ENCODE measurements at places on chromosomes 13 and 19.

- H3K4me1 ChIP-seq: peaks cover 8% of the 10 kb centered on the region
- DNase-seq: no peak
- H3K27me3 ChIP-seq: no peaks in the 10 kb centered on the region
- H3K36me3 ChIP-seq: peaks cover 18% of the 10 kb centered on the region
- no peak overlapping the region for H3K4me3 ChIP-seq
- H3K27ac ChIP-seq: no peak overlapping the region
Measured at GRCh38 chr19:4502282-4503131, 15.8 kb downstream of the PLIN4 start.

DNA sequence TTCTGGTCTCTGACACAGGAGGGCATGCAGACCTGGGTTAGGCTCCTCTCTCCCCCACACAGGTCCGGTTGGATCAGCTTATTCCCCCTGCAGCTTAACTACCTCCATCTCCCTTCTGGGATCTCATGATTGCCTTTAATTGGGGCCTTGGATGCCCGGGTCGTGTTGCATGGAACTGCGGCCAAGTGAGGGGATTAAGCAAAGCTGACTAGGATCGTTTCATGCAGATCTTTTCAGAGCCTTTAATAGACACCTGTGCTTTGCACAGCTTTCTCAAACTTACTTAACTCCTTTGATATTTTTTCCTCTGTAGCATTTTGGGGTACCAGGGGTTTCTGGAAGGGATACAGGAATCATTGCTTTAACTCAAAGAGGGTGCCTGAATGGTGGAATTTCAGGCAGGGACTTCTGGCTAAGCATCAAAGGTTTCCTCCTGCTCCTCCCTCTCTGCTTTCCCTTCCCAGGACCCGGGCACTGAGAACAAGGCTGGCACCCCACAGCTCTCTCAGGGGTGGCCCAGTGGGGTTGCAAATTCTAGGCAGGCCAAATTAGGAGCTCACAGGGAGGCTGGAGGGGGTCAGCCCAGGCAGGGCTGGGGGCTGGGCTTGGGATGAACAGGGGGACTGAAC lies 477 bp downstream of the NFILZ start:
- H3K27me3 ChIP-seq: no peaks in the 10 kb centered on the region
- DNase-seq: no peak
- H3K4me3 ChIP-seq: no peak overlapping the region

- peaks cover 5% of the 10 kb centered on the region for H3K36me3 ChIP-seq
- no peak overlapping the region for H3K4me3 ChIP-seq
- no peak for DNase-seq
- H3K4me1 ChIP-seq: peaks cover 27% of the 10 kb centered on the region
Measured at GRCh38 chr19:11383706-11384048, 437 bp downstream of the EPOR start.

- no peaks in the 10 kb centered on the region for H3K4me1 ChIP-seq
- no peaks in the 10 kb centered on the region for H3K36me3 ChIP-seq
- no peak overlapping the region for H3K4me3 ChIP-seq
- no peak for DNase-seq
- no peak overlapping the region for H3K27ac ChIP-seq
- H3K27me3 ChIP-seq: peaks cover under 1% of the 10 kb centered on the region
Measured at GRCh38 chr13:113119166-113119821, 3.3 kb upstream of the F10 start.

DNA sequence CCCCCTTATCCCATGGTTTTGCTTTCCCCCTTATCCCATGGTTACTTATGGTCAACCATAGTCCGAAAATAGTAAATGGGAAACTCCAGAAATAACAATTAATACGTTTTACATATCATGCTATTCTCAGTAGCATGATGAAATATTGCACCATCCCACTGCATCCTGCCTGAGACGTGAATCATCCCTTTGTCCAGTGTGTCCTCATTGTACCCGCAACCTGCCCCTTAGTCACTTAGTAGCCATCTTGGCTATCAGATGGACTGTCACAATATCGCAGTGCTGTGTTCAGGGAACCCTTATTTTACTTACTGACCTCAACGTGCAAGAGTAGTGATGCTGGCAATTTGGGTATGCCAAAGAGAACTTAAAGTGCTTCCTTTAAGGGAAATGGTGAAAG lies 10.5 kb upstream of the NBEA start:
- H3K36me3 ChIP-seq: no peaks in the 10 kb centered on the region
- H3K27ac ChIP-seq: no peak overlapping the region
- H3K27me3 ChIP-seq: peaks cover 2% of the 10 kb centered on the region
- no peak overlapping the region for H3K4me3 ChIP-seq
- no peaks in the 10 kb centered on the region for H3K4me1 ChIP-seq
- DNase-seq: no peak

DNA sequence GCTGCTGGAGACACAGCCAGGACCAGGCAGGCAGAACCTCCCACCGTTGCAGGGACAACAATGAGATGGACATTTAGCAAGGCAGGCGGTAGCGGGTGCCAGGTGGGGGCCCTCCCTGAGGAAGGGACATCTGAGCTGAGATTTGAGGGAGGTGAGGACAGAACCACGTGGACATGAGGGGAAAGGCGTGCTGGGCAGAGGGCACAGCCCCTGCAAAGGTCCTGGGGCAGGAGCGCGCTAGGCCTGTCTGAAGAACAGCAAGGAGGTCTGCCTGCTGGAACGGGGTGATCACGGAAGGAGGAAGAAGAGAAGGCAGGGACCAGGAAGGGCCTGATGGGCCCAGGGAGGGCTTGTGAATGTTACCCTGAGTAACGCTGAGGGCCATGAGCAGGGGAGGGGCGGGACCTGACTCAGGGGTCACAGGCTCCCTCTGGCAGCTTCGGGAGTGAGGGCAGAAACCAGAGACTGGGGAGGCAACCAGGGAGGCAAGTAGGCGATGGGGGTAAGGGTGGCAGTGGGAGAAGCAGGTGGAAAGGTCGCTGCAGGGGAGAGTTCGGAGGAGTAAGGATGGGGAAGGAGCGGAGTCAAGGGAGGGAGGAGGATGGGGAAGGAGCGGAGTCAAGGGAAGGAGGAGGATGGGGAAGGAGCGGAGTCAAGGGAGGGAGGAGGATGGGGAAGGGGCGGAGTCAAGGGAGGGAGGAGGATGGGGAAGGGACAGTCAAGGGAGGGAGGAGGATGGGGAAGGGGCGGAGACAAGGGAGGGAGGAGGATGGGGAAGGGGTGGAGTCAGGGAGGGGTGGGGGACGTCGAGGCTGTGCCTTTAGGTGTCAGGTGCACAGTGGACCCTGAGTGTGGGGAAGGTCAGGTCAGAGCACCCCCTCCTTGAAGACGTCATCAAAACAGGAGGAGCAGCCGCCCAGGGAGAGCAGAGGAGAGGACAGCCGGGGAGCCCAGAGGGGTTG lies 15.7 kb upstream of the B3GNT3 start:
- H3K4me3 ChIP-seq: no peak overlapping the region
- peaks cover 17% of the 10 kb centered on the region for H3K4me1 ChIP-seq
- H3K27ac ChIP-seq: peak overlapping the region; percentile 73
- peak; percentile 53 for DNase-seq
- no peaks in the 10 kb centered on the region for H3K27me3 ChIP-seq
